ENCODE measurements at places on chromosomes 2 and 18.
A peak's percentile ranks its signal among the peaks of the same experiment; 100 is the strongest.

- DNase-seq, result no peak
Measured at GRCh38 chr18:78810706-78811105, 168.9 kb upstream of the SALL3 start.

GRCh38 chr2:96153291-96153713 lies 8.1 kb upstream of the DUSP2 start:
- DNase-seq, result no peak

- DNase-seq, result no peak
Measured at GRCh38 chr2:212998626-212999359, 152.6 kb downstream of the IKZF2 start.

DNA sequence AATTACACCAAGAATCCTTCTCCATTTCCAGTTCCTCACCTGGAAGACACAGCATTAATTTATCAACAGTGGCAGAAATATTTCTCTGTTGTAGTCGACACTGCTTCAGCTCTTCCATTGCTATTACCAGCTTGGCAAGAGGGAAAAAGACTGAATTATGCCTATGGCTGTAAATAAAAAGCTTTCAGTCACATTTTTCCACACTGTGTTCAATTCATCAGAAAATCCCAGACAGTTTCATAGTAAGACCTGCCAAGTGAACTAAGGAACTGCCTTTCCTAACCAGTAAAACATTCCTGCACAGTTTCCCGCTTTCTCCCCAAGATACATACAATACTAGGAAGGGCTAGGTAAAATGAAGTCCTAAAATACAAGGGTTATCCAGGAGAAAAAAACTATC lies 94.7 kb downstream of the EXOC6B start:
- DNase-seq, result no peak

DNA sequence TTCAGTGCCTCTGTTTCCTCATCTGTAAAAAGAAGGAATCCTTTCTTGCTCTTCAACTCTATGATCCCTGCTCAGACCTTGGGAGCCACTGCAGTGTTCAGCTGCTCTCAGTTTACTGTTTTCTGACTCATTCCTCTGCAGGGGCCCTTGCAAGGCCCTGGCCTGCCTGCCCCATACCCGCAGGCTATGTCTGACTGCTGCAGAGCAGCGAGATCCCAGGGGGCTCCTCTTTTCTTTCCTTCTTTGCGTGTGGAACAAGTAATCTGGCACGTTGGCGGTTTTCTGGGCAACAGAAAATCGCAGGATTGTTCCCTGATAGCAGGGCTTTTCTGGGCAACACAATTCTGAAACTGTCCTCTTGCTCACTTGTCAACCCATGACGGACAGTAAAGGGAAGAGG lies 376.0 kb downstream of the DCC start:
- no peak for DNase-seq

GRCh38 chr2:240513549-240514287 lies 44.1 kb downstream of the ANKMY1 start:
- peak; percentile 84 for DNase-seq

- no peak for DNase-seq
Measured at GRCh38 chr18:55523001-55523400, 65.0 kb downstream of the TCF4 start.

DNA sequence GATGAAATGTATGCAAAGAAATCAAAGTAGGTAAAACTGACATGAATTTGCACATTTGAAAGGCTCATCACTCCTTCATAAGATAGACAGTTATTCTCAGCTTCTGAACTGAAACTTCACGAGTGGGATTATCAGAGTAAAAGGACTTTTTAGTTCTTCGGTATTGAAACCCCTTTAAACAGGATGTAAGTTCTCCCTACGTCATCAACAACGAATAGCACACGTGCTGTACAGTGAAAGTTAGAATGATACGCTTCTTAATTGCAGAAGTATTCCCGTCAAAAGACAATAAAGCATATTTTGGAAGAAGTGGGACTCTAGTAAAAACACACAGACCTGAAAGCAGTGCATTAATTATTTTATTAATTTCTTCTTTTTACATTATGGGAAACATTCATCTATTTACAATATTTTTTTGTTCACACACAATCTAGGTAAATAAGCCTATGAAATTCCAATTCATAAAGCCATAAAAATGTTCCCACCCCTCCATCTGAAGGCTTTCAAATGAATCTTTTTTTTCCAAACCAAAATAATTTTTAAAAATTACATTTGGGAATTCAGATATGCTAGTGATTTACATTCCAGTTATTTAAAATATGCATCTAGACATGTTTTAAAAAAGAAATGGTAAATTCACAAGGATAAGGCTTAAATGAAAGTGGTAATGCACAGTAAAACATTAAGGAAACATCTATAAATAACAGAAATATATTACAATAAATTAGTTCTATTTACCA lies 45.9 kb downstream of the TGIF1 start:
- DNase-seq, result no peak

All from testis (tissue), 5 donors.